Chondrocyte (in vitro differentiated cells): ENCODE measurements at places on chromosomes 2 and 18.

DNA sequence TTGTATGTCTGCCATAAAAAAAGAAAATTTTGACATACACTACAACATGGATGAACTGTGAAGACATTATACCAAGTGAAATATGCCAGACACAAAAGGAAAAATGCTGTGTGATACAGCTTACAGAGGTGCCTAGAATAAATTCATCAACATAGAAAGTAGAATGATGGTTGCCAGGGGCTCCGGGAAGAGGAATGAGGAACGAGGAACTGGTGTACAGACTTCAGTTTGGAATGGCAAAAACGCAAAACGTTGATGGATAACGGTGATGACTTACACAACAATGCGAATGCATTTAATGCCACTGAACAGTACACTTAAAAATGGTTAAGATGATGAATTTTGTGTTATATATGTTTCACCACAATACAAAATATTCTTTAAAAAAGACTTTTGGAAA lies 61.0 kb downstream of the TTC21B start:
- DNase-seq, result no peak

- no peak for DNase-seq
Observed at GRCh38 chr2:76584474-76584873, 873.8 kb upstream of the GCFC2 start.

DNA sequence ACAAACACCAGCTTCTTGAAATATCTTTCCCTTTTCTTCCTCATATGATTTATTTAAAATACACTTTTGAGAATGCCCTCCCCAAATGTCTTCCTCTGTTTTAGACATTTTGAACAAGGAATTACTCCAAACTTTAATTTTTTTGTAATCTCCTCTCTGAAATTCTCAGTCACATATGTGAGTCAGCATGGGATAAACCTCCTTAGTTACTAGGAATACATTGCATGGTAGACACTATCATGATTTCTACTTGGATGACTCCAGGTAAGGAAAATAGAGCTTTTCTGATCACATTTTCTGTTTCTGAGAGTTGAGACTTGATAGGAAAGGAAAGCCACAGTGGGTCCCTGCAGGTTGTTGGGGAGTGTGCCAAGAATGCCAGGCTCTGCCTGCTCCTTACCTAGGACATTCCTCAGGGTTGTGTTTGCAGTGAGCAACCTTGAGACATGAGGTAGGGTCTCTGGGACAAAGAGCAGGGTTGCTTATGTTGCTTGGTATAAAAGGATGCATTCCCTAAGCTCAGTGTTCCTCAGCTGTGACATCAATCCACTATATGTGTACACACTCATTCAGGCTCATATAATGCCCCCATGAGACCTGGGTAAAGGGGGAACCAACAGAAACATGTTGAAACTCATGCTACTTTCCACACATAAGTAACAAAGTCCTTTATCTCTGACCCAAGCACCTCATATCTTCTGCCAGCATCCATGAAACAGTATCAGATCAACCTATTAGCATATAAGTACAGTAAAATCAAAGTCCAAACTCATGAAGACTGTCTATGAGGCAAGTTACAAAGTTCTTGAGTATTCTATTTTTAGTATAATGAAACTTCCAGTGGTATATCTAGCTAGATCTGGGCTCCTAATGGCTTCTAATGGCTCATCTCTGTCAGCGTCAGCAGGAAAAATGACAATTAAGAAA lies 112.8 kb upstream of the SCN1A start:
- no peak for DNase-seq

GRCh38 chr2:37816036-37816435 lies 109.1 kb upstream of the RMDN2 start:
- no peak for DNase-seq

- no peak for DNase-seq
Observed at GRCh38 chr18:70072678-70073077, 125.0 kb upstream of the CD226 start.

DNA sequence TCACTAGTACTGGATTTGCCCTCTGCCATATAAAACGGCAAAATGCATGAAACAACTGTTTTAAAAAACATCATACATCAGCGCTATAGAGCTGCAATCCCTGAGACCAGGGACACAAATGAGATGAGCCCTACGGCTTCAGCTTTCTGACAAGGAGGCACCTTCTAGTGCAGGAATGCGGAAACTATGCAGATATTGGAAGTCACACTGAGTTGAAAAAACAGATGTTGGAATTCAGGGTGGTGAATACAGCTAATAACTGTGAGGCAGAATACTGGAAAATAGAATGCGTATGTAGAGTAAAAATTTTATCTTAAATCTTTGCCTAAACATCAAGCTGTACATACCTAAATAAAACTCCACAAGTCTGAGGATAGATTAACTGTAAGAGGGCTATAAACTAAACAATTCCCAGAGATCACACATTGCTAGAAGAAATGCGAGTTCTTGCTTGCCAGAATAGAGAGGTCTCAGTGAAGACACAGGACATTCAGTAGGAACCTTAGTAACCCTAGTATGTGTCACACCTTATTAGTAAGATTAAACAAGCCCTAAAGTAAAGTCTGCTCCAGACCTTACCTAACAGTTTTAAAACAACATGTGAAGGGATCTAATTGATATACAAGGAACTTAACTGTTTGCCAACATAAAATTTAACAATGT lies 541.4 kb upstream of the DDX18 start:
- no peak for DNase-seq

GRCh38 chr2:64460330-64460729 lies 6.4 kb downstream of the LGALSL start:
- no peak for DNase-seq

DNA sequence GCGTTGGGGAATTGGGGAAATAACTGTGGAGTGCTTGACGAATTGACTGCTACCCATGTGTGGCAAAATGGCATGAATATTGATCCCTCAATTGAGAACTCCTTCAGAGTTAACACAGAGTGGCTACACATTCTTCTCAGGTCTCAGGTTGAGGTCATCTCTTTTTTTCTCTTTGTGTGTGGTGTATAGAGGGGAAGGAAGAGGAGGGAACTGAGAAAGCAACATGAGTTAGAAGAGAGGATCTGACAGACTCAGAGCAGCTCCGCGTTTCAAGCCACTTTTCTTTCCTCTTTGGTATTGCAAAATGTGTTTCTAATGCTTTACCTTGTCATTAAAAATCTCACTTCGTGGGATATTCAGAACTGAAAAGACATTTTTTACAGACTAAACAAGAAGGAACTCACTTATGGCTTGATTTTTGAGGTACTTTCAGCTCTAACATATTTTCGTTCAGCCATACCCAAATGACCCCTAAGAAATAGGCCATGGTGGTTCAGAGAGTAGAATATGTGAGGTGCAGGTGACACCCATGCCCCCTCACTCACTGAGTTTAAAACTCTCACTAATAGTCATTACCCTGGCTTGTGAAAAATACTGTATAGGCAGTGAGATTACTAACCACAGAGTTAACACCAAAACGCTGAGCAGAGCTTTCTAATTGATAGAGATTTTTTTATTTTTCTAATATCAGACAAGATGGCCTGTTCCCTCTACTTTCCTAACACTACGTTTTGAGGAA lies 22.5 kb downstream of the STAT4 start:
- DNase-seq, result no peak

DNA sequence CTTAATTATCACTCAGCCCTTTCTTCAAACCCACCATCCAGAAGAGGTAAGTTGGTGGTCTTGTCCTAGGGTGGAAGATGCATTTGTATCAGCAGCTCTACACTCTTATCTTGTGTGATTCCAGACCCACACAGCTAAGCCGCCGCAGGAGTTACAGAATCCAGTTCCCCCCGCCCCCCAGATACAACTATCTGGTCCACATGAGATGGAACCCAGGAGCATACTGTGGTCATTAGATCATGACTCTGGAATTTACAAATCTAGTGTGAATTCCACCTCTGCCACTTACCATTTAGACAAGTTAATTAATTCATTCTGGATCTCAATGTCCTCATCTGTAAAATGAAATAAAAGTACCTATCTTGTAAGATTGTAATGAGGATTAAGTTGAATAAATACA lies 486.4 kb downstream of the BCL11A start:
- no peak for DNase-seq

GRCh38 chr2:137951586-137951985 lies 12.7 kb upstream of the HNMT start:
- no peak for DNase-seq
